ENCODE measurements at places on chromosomes 2 and 18. TPM values are rescaled to one million over a fixed set of nuclear protein-coding genes. Genes with fewer than 3 reads are reported as not detected.

The CD8B2 gene
- total RNA-seq = not detected

The RBKS gene
- total RNA-seq = 1.4 TPM

The HAAO gene
- total RNA-seq = 23.3 TPM

The ELOA2 gene
- not detected for total RNA-seq

The CD8B gene
- not detected for total RNA-seq
